ENCODE measurements at places on chromosomes 5 and 9.

DNA sequence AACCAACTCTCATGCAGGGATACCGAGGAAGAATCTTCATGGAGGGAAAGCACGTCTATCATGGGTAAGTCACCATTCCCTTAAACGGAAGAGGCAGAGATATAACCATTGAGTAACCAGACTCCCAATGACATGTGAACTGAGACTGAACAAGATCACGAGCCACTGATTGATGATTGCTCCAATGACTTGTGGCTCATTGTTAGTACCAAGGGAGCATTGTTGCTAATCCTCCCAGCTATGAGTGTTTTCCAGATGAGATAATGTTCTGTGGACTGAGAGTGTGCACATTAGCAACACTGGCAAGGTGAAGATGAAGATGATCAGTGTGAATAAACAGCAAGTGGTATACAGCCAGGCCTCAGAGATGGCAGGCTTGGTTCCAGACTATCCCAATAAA lies 219.2 kb upstream of the MAP3K1 start:
- DNase-seq = no peak

DNA sequence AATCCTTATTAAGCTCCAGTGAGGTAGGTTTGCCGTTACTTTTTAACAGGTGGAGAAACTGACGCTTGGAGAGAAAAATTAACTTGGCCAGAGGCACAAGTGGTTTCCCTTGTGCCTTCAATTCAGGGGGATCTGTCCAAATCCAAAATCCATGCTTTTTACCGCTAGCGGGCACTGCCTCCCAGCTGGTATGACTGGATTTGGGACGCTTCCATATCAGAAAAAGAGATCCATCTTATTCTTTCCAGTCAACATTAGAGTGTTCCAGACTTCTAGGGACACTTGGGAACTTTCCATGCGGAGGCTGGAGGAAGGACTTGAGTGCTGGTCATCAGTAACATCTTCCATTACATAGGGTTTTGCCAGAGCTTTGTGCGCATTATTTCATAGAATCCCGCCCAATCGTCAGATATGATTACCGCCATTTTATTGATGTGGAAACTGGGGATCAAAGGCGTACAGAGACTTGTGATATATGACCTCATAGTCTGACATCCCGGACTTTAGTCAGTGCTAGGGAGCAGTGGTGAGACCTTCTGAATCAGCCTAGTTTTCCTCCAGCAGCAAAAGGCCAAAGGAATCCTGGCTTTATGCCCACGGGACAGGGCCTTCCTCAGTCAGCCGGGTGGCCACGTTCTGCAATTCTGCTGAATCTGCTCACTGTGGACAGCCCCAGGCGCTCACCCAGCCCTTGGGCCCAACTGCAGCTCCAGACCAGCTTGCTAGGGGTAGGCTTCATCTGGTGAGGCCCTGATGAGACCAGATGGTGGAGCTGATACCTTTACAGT lies 1.1 kb upstream of the GNPDA1 start:
- DNase-seq = no peak

GRCh38 chr9:126211441-126212074 lies 115.1 kb upstream of the MVB12B start:
- no peak for DNase-seq

- no peak for DNase-seq
These were observed 203.7 kb upstream of the MSX2 start for GRCh38 chr5:174520420-174521396.
